ENCODE measurements at places on chromosomes 2 and 18. TPM values are rescaled to one million over a fixed set of nuclear protein-coding genes. Genes with fewer than 3 reads are reported as not detected.

The CDKL4 gene
- total RNA-seq: not detected

DNA sequence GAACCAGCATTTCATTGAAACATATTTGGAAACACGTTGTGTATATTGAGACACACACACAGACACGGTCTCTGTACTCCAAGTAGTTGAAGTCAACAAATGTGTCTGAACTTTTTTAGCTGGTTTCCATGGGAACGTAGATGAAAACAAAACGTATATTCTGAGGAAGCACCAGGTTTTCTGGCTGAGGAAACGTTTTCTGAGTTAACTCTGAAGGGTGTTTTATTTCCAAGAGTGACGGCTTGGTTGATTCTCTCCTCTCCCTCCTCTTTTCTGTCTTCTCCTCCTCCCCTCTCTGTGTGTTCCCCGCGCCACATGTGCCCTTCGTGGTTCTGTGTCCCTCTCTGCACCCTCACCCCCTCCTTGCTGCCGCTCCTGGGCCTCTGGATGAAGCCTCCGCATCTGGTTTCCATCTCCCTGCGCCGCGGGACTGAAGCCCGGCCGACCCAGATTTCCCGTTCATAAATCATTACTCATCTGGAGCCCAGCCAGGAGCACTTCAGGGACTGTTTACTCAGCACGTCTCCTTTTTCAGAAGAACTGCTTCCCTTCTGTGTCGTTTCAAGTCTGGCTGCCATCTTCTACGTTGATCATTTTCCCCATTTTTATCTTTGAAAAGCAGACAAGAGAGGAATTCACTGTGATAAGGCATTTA is 122.7 kb downstream of the COL6A3 start:
- peak; percentile 14 for DNase-seq

- no peak for DNase-seq
These were observed 72.1 kb downstream of the NRP2 start for GRCh38 chr2:205754285-205754923.

DNA sequence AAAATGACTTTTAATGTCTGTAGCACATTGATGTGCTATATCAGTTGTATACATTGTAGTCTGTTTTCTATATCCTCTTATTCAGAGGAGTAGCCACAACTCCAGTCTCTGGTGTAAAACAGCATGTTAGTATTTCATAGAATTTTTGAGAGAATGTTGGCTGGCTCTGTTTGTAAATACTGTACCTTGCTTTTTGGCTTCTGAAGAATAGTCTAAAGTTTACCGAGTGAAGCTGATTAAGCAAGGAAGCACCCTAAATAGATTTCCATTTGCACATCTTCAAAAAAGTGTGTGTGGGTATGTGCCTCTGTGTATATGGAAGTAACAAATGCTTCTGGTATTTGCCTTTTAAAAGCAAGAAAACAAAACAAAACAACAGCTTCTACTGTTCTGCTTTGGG is 50.5 kb downstream of the MAP4K4 start:
- no peak for DNase-seq

DNA sequence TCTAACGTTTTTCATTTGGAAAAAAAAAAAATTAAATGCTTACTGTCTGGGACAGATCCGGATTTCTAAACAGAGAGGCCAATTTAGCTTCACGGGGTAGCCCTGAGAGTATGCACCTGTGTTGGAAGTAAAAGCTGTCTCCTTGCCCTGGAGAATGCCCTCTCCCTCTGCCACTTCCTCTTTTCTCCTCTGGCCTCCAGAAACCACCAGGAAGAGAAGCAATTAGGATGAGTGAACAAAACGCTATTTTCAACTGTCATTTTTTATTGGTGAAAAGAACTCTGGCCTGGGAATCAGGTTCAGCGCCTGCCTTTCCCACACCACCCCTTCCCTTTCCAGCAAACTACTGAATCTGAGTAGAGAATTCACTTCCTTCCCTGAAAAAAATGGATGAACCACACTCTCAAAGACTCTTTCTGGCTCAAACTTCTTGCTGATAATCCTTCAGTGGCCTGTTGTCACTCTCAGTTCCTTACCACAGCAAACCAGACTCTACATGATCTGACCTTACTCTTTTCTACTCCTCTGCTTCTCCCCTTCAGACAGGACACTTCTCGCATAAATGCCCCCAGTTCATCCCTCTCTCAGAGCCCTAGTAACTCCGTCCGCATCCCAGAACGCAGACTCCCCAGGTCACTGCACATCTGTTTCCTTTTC is 29.8 kb downstream of the KLF7 start:
- DNase-seq: no peak

DNA sequence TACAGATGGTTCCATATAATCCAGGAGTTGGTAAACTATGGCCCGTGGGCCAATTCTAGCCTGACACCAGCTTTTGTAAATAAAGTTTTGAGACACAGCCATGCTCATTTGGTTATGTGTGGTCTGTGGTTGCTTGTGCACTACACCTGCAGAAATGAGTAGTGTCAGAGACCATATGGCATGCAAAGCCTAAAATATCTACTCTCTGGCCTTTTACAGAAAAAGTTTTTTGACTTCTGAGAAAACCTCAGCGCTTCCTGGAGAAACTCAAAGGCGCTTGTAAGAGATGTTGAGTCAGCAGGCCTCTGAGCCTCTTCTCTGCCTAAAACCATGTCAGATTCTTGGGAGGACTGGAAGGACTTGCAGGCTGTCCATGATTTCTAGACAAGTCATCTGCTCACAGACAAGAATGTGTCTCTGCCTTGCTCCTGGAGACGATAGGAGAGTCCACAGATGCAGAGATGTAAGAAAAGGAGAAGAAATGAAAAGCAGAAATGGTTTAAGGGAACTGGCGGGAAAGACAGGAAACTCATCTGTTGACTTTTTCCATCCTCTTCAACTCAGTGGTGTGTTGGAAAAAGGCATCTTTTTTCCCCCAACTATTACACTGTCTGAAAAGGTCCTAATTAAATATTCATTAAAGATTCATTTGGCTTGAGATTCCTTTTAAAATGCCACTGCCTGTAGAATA is 5.2 kb downstream of the TTC39C start:
- no peak for DNase-seq

- no peak for DNase-seq
These were observed 148.0 kb downstream of the LDLRAD4 start for GRCh38 chr18:13366541-13366940.
